ENCODE measurements at places on chromosomes 11 and 22.

GRCh38 chr11:65083834-65084597 lies at the start of the genes CDCA5 and ZFPL1:
CDCA5 (minus strand) TSS chr11:65084040; CDS start chr11:65083978, 62 bp downstream.
ZFPL1 (plus strand) TSS chr11:65084222; CDS start chr11:65084699, 477 bp downstream.
- DNase-seq: peak; percentile 96

DNA sequence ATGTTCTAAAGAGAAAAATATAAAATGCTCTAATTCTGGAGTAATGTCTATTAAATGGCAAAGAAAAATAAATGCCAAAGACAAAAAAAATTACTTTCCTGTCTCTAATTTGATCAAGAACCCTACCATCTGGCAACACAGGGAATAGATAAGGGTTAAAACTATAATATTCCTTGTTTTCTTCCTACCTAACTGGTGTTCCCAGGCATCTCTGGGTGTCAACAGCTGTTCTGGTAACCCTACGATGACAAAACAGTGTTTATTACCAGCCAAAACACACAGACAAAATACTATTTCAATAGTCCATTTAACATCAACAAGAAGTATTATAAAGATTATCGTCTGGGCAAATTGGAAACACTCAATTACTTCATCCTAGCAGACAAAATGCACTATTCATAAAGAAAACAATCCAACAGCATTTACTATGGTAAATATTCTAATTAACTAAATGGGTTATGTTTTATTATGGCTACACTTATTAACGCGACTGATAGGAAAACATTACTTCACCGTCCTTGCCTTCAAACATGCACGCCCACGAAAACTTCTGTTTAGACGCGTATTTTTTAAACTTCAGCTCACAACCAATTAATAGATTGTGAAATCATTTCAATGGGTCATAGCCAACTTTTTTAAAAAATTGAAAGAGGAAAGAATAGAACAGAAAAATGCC lies 50.6 kb downstream of the LGR4 start:
- DNase-seq: no peak

DNA sequence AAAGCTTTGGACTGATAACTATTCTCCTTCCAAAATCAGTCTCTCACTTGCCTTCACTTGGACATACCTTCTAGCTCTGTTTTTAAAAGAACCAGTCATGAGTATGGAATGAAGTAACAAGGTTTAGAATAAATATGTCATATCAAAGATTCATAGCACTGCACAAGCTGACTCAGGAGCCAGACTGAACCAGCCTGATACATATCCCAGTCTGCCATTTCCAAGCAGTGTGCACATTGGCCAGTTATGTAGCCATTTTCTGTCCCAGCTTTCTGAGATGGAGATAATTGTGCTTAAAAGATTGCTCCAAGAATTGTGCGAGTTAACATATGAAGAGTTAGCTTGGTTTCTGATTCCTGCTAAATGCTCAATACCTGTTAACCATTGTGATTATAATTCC lies 311.3 kb downstream of the C11orf87 start:
- DNase-seq: no peak

- DNase-seq: no peak
Observed at GRCh38 chr11:71327156-71328085, 75.0 kb upstream of the SHANK2 start.

GRCh38 chr11:94604482-94604881 lies 37.3 kb downstream of the PIWIL4 start:
- no peak for DNase-seq

- DNase-seq: no peak
Observed at GRCh38 chr11:80155412-80156017, 714.7 kb upstream of the TENM4 start.

DNA sequence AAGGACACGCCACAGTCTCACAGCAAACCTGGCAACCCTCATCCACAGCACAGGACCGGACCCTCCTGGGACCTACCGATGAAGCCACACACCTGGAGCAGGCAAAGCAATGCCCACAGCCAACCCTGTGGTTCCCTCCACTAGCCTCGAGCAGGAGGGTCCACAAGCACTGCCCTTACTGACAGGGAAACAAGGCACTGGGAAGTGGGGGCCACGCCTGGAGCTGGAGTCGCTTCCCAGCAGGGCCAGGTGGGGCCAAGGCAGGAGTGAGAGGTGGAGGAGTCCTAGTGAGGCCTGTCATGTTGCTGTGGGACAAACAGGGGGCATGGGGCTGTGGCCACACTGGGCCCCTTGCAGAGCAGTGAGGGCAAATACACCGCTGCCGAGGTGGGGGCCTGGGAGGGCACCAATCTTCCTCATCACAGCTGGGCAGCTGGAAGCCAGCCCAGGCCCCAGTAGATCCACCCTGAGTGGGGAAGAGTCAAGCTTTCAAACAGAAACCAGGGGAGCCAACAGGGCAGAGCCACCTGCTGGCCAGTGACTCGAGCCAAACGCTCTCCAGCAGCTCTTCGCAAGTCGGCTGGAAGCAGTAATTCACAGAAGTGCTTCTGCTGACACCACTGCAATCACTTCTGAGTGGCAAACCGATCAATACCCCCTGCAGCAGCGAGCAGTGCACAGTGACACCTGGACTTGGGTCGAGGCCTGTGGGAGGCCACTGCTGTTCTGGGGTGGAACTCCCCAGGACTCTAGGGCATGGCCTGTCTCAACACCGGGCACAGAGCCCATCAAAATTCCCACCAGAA lies 13.7 kb downstream of the SULT4A1 start:
- no peak for DNase-seq

DNA sequence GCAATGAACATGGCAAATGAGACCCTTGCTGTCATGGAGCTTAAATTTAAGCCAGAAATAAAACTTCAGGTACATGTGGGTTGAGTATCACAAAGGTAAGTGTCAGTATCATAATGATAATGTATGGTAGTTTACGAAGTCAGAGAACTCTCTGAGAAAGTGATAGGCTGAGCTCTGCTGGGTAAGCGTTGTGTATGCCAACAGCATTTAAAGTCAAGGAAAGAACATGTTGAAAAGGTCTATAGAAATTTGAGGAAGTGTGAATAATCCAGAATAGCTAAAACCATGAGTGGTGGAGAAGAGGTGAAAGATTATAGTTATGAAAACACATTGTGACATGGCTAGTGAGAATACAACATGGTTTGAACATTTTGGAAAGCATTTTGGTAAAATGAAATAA lies 17.4 kb upstream of the CTSC start:
- DNase-seq: no peak

GRCh38 chr11:84714316-84714780 lies 912.8 kb downstream of the DLG2 start:
- peak; percentile 16 for DNase-seq

- no peak for DNase-seq
Observed at GRCh38 chr11:128916681-128917080, 25.5 kb downstream of the KCNJ5 start.

DNA sequence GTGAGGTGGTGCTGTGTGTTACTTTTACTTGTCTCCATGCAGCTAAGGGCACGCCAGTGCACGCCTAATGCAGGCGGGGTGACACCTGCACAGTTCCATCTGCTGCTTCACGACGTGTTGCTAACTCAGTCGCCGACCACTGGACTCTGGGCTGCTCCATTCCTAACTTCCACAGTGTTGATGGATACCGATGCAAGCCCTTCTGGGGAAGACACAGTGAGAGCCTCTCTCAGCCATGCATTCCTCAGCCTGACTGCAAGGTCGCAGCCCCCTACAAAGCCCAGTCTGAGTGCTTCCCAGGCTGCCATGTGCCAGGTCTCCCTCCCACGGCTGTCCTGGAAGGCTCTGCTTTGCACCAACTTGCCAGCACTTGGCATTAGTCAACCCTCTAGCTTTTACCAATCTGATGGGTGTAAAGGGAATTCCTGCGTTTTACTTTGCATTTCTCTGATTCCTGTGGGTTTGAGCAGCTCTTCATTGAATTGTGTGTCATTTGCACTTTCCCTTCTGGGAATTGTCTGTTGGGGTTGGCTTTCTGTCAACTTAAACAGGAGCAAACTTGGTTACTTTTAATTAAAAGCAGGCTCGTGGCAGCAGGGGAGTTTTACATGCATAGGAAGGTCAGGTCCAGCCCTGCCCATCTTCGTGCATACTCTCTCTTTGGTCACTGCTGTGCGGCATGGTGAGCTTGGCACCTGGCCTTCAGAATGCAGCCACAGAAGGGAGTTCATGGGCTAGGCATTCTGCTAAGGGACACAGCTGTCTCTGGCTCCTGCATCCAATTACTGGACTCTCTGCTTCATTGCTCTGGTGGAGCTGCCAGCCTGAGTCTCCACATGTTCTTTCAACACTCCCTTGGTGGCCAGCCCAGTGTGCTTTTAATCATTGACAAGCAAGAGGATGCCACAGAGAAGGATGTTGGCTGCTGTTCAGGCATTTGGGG lies 34.6 kb upstream of the SHANK2 start:
- no peak for DNase-seq

DNA sequence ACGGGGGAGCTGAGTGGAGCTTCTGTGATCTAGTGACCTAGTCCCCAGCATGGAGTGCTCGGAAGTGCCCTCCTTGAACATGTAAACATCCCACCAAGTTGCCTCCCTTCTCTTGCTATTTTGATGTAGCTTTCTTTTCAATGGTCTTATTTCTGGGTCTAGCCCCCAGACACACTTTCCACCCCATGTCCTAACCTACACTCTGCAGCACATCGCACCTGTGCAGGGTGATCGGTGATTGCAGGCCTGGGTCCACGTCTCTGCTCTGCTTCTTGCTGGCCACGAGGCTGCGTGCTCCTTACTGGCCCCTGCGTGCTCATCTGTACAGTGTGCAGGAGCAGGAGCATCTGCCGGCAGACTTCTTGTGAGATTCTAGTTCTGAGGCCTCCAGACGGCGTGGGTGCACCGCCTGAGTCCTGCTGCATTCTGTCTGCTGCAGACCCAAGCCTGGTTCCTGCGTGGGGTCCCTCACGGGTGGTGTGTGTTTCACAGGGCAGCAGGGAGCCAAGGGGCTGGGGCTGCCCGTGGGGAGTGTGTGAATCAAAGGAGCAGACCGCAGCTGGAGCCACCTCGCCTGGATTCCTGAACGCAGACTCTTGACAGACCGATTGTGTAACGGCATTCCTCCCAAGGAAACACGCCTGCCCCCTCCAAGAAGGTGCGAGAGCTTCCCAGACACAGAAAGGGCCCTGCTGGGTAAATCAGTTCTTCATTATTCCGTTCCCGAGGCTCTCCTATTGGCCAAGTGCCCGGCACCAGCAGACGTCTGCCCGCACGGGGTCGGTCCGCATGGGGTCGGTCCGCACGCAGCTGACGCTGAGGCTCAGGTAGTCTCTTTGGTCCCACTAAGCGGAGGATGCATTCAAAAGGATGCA lies 44.4 kb upstream of the MYEOV start:
- no peak for DNase-seq

DNA sequence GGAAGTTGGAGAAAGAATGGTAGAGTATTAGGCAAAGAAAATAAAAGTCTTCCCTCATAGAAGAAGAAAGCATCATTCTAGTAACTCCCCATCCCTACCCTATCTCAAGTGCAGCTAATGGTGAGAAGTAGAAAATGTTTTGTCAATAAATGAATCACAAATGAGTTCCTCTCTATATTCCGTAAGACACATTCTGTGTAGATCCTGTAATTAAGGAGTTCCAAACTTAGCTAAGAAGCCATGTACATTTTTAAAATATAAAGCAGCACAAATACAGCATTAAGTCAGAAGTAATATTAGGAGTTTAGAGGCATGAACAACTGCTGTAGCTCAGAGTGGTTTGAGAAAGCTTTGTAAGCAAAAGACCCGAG lies 80.1 kb downstream of the GAB2 start:
- no peak for DNase-seq

- DNase-seq: peak; percentile 13
Observed at GRCh38 chr11:101860696-101861427, 53.9 kb upstream of the CEP126 start.

GRCh38 chr22:30665786-30666185 lies 1.9 kb downstream of the DUSP18 start:
- DNase-seq: no peak

DNA sequence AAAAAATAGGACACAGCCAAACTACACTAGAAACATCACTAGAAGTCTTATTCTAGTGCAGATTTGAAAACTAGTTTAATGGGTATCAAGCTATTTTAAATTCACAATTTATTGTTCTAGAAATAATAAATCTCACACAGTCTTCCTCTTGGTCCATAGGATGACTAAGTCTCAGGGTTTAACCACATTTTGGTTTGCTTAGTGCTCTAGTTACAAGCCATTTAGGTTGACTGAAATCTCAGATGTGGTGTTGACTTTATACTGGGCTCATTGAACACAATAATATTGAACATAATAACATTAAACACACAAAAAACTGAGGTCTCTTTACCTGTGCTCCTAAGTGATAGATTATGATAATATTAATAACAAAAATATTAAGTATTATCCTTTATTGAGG lies 760.3 kb upstream of the CCDC179 start:
- no peak for DNase-seq

DNA sequence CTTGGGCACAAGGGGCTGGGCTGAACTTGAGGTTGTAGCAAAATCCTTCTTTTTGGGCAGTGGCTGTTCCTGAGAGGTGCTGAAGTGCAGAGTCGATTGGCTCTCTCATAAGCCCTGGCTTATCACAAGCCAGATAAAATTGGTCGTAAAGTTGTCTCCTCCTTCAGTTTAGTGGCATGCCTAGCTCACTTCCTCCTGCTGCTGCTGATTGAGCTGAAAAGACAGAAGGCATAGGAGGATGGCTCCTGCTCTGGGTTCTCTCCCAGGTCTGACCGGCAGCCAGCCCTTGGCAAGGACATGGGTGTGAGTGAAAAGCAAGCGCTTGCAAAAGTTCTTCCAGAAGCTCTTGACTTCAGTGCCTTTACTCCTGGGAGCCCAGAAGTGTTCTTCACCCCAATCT lies 83.9 kb downstream of the LDLRAD3 start:
- no peak for DNase-seq

- DNase-seq: no peak
Observed at GRCh38 chr22:33038836-33039235, 19.3 kb downstream of the SYN3 start.

DNA sequence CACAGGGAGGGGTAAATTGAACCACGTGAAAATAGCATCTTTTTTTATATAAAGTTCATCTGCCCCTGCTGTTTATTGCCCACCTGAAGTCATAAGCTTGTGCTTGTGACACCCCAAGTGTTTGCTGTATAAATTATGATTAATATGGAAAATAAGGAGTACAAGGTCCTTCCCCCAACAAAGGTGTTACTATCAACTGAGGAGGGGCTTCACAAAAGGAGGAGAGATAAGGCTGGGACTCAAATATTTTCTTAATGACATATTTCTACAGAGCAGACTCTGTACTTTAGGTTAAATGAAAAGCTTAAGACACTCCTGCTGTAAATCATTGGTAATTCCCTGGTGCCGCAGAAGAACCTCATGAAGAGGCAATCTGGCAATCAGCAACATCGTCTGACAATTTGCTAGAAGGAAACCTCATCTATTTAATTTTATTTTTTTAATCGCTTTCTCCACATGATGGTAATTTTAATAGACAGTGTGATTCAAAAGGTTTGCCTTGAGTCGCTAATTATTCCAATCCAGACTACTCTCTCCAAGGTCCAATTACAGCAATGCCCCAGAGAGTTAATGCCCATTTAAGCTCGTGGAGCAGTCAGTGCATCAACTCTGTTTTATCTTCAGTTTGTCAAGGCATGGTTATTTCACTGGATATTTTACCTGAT lies 1432.4 kb downstream of the FAM181B start:
- DNase-seq: no peak

GRCh38 chr11:72225411-72225951 lies 914 bp downstream of the INPPL1 start:
- peak; percentile 38 for DNase-seq

All from stimulated activated CD4-positive, alpha-beta T cell treated with anti-CD3 and anti-CD28 coated beads, Interleukin-1b, Interleukin-23, amount 100 ng/mL, for 48 hours (primary cell).